ENCODE measurements at places on chromosomes 1 and 21. TPM values are rescaled to one million over a fixed set of nuclear protein-coding genes. Genes with fewer than 3 reads are reported as not detected.

- no peak for DNase-seq
Observed at GRCh38 chr1:221608835-221609320, 133.0 kb downstream of the DUSP10 start.

- DNase-seq: no peak
Observed at GRCh38 chr1:193189442-193190095, 3.2 kb upstream of the B3GALT2 start.

DNA sequence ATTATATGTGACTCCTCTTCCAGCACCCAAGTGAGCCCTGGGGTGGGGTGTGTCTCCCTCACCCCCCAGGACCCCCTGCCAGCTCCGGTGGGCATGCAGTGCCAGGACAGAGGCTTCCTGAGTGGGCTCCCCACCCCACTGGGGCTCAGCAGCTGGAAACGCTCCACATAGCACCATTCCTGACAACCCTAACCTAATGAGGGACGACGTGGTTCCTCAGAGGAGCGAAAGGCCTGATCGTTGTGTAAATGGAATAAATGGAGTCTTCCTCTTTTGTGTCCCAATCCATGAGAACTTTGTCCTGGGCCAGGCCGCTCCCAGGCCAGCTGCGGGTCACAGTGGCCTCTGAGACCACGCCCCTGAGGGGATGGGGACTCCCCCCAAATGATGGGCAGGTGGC is 1.8 kb upstream of the TSPEAR start:
- no peak for DNase-seq

GRCh38 chr1:197799271-197799670 is 24.0 kb upstream of the DENND1B start:
- DNase-seq: peak; percentile 85

The HSPB7 gene
- 0.45 TPM for total RNA-seq

DNA sequence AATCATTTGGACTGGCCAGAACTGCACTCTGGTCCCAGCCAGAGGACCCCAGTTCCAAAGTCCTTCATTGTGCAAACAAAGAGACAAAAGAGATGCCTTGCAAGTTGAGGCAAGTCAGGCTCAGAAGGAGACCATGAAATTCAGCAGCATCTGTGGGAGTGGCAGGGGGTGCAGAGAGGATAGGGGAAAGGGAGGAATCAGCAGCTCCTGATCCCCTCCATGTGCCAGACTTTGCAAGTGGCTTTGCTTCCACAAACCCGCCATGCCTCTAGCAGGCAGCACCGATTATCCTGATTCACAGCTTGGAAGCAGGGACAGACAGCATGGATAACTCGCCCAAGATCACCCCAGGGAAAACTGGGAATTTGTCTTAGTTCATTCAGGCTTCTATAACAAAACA is 2.1 kb upstream of the CAPN9 start:
- no peak for DNase-seq

The PER3 gene
- total RNA-seq: 1.8 TPM

GRCh38 chr1:195697130-195697529 is 911.1 kb downstream of the KCNT2 start:
- no peak for DNase-seq

DNA sequence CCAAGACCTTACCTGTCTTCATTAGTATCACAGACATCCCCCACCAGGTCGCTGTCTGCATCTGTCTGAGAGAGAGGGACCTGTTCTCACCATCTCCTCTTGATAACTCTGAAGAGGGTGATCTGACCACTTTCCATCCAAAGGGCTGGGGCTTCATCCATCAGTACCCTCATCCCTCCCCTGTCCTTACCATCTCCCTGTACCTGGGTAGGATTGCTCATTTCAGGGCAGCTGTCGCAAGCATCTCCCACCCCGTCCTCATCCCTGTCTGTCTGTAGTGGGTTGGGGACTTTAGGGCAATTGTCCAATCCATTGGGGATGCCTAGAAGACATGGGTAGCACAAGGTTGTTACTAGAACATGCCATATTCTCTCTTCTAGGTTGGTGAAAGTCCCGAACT is 7.9 kb downstream of the THBS3 start:
- no peak for DNase-seq

- peak; percentile 18 for DNase-seq
Observed at GRCh38 chr1:212286556-212287131, 1.4 kb downstream of the PPP2R5A start.

GRCh38 chr1:226476648-226477319 is 68.9 kb upstream of the PARP1 start:
- DNase-seq: no peak

DNA sequence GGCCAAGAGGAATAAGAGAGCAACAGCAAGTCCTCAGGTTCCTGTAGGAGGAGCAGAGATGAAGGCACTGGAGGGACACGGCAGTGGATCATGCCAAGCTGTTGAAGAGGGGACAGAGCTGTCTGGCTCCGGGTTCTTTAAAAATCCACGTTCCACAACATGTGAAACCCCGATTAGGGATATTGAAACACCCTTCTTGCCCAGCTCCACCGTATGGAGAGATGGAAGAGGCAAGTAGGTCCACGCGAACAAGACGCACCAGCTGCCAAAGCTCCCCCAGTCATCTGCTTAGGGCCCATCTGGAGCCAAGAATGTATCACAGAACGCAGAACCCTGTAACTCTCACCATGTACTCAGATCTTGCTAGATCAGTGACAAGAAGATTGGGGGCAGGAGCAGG is 3.9 kb downstream of the C1orf198 start:
- DNase-seq: no peak

The TPTE gene
- total RNA-seq: not detected

GRCh38 chr1:198150369-198150768 is 6.4 kb upstream of the NEK7 start:
- no peak for DNase-seq

The USP33 gene
- 41.6 TPM for total RNA-seq

DNA sequence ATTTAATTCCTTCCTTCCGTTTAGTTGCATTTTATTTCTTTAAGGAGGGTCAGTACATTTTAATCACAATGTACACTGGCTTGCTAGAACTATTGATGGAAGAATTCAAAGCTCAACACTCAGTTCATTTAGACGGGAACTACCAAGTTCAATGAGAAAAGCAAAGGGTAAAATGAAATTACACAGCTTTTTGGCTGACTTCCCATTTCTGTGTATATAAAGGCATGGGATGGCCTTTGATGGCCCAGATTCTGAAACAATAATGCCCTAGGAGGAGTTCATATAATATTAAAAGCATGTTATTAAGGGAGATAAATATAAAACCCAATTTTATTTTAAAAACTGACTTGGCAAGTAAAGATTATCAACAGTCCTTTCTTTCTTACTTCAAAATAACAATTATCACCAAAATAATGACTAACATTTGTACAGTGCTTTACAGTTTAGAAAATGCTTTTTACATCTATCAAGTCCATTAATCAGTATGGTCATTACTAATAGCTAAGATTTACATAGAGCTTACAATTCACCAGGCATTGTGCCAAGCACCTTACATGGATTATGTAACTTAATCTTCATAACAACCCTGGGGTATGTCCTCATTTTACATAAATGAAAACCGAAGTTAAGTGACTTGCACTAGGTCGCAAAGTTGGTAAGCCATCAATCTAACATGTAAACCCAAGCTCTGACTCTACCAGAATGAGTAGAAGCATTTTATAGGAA is 402.4 kb downstream of the OMA1 start:
- DNase-seq: no peak

- DNase-seq: peak; percentile 4
Observed at GRCh38 chr1:22143065-22144033, at the start of gene WNT4. Gene WNT4 (minus strand): TSS chr1:22143097. CDS start chr1:22142922, 175 bp downstream.

- peak; percentile 1 for DNase-seq
Observed at GRCh38 chr1:185426848-185427247, 109.8 kb upstream of the IVNS1ABP start.

DNA sequence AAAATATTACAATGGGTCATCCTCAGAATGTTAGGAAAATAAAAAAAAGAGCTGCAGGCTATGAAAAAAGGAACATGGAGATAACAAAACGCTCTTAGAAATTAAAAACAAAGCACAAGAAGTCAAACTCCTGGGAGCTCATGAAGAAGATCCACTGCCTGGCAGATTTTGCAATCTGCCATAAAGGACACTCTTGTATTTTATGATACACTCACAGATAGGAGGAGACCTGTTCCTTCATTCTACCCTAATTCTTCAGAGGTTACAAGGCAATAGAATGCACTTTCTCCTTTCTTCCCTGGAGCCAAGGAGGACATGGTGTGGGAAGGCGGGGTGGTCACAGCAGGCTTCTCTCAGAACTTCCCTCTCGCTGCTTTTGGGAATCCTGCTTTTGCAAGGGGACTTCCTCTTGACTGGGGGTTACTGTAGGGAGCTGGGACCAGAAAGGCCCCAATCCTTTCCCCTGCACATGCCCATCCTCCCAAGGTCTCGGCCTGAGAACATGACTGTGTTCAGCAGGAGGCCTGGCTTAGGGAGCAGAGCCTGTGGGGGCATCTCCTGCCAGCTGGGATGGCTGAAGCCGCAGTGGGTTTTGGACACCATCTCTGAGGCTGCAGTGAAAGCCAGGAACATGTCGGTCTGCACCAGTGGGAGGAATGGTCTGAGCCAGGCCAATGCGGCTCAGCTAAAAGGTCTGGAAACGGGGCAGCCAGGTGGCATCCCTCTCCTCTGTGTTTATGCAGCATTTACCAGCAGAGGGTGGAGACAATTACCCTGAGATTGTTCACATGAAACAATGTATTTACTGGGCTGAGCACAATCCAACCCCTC is 44.8 kb downstream of the GPR161 start:
- DNase-seq: no peak

DNA sequence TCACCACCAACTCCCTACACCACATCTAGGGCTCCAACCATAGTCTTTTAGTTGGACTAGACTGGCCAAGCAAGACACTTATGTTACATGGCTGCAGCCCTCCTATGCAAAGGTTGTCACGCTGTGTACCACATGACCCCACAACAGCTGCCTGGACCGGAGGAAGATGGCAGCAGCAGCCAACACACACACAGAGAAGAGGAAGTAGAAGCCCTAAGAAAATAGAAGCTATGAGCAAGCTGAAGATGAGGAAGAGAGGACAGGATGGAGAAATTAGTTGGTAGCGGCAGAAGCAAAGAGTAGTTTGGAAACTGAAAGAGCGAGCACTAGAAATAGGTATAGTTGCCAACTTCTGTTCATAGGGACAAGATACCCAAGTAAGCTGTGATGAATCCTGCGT is 60.8 kb upstream of the RALGPS2 start:
- no peak for DNase-seq

The GCSAML gene
- 0.14 TPM for total RNA-seq

All from astrocyte (in vitro differentiated cells and primary cell).